Spinal cord (tissue), 10 donors: ENCODE measurements at places on chromosomes 16 and 17. TPM values are rescaled to one million over a fixed set of nuclear protein-coding genes. Genes with fewer than 3 reads are reported as not detected.

- no peak for DNase-seq
- H3K4me1 ChIP-seq = peaks cover 76% of the 10 kb centered on the region
- no peak overlapping the region for H3K4me3 ChIP-seq
- H3K36me3 ChIP-seq = peaks cover 34% of the 10 kb centered on the region
- no peak overlapping the region for H3K27ac ChIP-seq
- no peaks in the 10 kb centered on the region for H3K27me3 ChIP-seq
Observed at GRCh38 chr17:17762744-17763105, 74.1 kb downstream of the SREBF1 start.

- H3K4me1 ChIP-seq = peaks cover 19% of the 10 kb centered on the region
- no peaks in the 10 kb centered on the region for H3K36me3 ChIP-seq
- H3K27me3 ChIP-seq = peaks cover under 1% of the 10 kb centered on the region
Observed at GRCh38 chr17:19539841-19540311, 6.2 kb downstream of the SLC47A1 start.

DNA sequence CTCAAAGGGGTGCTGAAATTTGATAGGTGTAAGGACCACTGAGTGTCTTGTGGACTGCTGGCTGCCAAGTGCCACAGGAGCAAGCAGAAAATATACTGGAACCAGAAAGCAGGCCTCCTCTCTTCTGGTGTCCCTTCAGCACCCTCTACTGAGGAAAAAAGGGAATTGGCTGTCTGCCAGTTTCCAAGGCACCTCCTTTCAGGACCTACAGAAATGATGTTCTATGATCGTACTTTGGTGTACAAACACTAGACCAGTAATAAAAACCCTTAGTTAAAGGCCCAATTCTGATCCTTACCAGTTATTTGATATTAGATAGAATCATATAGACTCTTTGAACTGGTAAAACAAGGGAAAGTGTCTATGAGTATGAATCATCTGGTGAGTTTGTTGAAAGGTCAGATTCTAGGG lies 35.8 kb upstream of the BCAS3 start:
- no peaks in the 10 kb centered on the region for H3K27me3 ChIP-seq
- H3K36me3 ChIP-seq = peaks cover 5% of the 10 kb centered on the region
- no peaks in the 10 kb centered on the region for H3K4me1 ChIP-seq
- peak; percentile 52 for DNase-seq

DNA sequence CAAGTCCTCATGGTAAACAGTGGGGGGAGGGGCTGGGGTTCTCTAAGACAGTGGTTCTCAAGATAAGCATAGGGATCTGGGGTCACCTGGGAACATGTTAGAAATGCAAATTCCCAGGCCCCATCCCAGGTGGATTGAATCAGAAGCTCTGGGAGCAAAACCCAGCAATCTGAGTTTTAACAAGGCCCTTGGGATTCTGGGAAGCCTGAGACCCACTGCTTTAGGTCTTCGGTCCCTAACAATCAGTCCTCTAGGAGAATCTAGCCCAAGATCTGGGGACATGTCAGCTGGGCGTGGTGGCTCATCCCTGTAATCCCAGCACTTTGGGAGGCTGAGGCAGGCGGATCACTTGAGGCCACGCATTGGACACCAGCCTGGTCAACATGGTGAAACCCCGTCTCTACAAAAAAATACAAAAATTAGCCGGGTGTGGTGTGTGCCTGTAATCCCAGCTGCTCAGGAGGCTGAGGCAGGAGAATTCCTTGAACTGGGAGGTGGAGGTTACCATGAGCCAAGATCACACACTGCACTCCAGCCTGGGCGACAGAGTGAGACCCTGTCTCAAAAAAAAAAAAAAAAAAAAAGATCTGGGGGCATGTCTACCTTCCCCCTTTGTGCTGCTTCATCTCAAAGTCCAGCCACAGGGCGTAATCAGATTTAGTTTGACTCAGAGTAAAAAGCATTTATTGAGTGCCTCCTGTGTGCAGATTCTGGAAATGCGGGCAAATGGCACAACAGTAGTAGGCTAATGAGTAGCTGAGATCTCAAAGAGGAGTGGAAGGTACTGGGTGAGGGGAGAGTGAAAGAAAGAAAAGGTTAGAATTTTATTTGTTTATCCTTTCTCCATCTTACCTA lies 8.8 kb upstream of the NR1D1 start:
- H3K4me3 ChIP-seq = no peak overlapping the region
- H3K36me3 ChIP-seq = no peaks in the 10 kb centered on the region
- no peak for DNase-seq
- H3K27me3 ChIP-seq = no peaks in the 10 kb centered on the region
- H3K4me1 ChIP-seq = peaks cover 81% of the 10 kb centered on the region

- no peak overlapping the region for H3K4me3 ChIP-seq
- no peak overlapping the region for H3K27ac ChIP-seq
- H3K27me3 ChIP-seq = no peaks in the 10 kb centered on the region
- no peaks in the 10 kb centered on the region for H3K4me1 ChIP-seq
- no peaks in the 10 kb centered on the region for H3K36me3 ChIP-seq
- no peak for DNase-seq
Observed at GRCh38 chr16:80954985-80955384, 51.7 kb downstream of the CMC2 start.

DNA sequence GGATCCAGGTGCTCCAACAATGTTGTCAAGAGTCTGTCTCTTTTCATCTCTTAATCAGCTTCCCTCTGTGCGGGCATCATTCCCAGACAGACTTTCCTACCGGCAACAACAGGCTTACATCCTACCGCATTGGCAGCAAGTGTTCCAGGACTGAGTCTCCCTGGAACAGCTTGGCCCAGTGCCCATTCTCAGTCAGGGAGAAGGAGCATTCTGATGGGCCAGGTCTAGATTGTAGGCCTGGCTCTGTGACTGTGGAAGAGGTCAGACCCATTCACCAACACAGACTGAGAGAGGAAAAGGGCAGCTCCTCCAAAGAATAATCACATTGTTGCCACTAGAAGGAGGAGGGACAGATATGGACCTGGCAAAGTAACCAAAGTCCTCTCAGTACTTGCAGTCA lies 68.1 kb upstream of the TMEM132E start:
- no peak overlapping the region for H3K27ac ChIP-seq
- peak; percentile 24 for DNase-seq
- no peaks in the 10 kb centered on the region for H3K4me1 ChIP-seq
- H3K36me3 ChIP-seq = no peaks in the 10 kb centered on the region

The CCL4 gene
- 10.2 TPM for total RNA-seq

The CHST5 gene
- 0.33 TPM for total RNA-seq

The HS3ST6 gene
- total RNA-seq = not detected

The CMTM2 gene
- total RNA-seq = 0.33 TPM

The TBC1D3G gene
- total RNA-seq = not detected

The FA2H gene
- total RNA-seq = 3.8 TPM
